ENCODE measurements at places on chromosomes 2 and 18.

GRCh38 chr2:127106991-127107621, at the start of gene BIN1:
TSS of gene BIN1 (minus strand) at chr2:127107154. CDS start at chr2:127106943, 211 bp downstream.
- peak; percentile 82 for DNase-seq

DNA sequence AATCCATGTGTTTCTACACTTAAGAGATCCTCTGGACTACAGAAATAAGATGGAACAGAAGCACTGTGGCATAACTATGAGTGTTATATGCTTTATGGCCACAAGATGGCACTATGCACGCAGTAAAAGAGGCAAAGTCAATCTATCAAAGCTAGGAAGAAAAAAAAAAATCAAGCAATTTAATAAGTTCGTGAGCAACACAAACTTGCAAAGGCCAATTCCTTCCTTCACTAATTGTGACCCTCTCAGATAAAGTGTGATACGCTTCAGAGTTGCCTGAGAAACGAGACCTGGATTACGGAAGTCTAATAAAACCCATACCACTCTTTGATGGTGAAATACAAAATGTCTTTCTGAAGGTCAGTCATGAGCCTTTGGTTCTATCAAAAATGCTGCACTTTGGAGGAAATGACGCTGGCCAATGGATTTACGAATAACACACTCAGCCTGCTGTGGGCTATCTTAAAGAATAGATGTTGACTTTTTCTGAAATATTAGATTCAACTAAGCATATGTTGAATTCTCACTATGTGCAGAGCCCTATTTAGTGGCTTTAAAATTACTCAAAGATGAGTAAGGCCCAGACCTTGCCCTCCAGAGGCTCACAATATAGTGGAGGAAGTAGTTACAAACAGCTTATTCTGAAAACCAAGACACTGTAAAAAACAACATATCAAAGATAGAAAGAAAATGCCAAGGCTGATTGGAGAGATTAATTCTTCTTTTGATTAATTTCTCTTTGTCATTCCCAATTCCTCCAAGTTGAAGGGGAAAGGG, 35.5 kb upstream of the TTR start:
- peak; percentile 54 for DNase-seq

GRCh38 chr2:128769457-128770142, 450.9 kb upstream of the HS6ST1 start:
- DNase-seq = no peak

GRCh38 chr2:51790854-51791253, 758.9 kb upstream of the NRXN1 start:
- no peak for DNase-seq

GRCh38 chr2:20818820-20819219, 4.1 kb downstream of the LDAH start:
- DNase-seq = no peak
